ENCODE measurements at places on chromosomes 5 and 9.

DNA sequence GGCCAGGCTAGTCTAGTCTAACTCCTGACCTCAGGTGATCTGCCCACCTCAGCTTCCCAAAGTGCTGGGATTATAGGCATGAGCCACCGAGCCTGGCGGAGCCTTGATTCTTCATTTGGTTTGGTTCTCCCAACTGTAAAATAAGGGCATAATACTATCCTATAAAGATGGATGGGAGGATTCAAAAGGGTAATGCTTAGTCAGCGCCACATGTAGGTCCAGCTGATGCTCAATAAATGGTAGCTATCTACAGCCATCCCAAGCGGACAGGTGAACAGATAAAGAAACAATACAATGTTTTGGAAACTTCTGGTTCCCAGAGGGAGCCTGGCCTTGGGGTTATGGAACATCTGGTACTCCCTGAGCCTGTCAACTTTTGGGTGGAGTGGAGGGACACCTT is 13.6 kb upstream of the SET start:
- no peak for DNase-seq

DNA sequence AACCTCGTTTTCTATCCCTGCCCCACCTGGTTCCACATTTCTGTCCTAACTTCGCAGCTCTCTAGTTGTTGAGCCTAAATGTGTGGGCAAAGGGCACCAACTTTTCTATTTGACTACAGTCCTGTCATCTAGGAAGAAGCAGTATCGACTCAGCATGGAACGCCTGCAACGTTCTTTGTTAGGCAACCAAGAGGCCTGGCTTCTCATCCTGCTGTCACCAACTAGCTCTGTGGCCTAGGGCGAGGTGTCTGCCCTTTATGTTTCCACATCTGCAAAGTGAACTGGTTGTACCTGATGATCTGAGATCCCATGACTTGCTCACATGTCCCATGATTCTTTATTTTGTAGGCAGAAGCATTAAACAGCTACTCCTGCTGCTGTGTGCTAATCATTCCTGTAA is 248.9 kb downstream of the ADAMTSL1 start:
- no peak for DNase-seq

DNA sequence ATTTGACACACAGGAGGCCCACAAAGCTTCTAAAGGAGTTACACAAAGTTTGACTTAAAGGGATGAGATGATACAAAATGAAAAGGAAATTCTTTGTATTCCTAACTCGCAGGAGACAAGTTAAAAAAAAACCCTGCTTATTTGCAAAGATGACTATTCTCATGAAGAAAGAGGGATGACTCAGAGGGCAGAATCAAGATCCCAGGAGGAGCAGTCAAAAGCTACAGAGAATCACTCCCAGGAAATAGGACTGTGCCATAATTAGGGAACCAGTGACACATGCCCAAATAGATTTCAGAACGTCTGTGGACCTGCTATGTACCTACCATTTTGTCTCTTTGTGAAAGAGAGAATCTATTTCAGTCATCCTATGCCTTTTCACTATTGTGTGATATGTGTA is 103.5 kb upstream of the ARRDC3 start:
- DNase-seq, result no peak

- DNase-seq, result no peak
These were observed 56.8 kb downstream of the ZNF608 start for GRCh38 chr5:124689653-124690052.

DNA sequence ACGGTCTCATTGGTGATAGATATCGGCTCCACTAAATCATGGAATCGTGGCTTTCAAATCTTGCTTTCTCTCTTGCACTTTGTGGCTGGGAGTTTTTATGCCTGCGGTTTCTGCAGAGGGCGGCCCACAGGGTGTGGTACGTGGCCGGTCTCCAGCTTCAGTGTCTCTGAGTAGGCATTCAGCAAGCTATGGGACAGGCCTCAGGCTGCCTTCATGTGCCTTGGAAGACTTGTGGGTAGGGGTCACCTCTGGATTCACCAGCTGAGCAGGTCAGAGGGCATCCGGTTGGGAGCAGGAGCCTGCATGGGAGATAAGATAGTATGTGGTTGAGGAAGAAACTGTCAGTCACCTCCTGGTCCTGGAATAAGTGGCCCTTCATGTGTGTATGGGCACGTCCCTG is 47.7 kb downstream of the AMBP start:
- DNase-seq, result peak; percentile 35

DNA sequence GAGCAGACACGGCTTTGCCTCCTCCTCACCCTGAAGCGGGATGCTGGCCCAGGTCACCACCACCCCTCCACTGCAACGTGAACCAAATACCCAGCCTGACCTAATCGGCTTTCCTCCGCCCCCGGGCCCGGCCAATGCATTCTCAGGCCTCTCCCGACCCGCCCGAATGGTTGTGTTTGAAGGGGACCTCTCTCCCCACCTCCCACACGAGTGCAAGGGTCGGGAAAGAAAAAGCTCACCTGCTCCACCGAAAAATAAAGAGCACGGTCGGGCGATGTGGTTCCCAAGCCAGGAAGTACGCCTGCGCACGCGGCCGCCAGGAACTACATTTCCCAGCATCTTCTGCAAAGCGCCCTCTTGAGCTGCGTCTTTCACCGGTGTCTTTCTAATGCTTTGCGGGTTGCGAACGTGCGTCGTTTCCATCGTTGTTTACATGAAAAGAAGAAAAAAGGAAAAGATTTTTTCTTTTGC is at the start of gene ZNF883:
Gene ZNF883, minus strand, starts transcription at position 282 of the 471 bp plus-strand sequence.
- DNase-seq, result peak; percentile 25

DNA sequence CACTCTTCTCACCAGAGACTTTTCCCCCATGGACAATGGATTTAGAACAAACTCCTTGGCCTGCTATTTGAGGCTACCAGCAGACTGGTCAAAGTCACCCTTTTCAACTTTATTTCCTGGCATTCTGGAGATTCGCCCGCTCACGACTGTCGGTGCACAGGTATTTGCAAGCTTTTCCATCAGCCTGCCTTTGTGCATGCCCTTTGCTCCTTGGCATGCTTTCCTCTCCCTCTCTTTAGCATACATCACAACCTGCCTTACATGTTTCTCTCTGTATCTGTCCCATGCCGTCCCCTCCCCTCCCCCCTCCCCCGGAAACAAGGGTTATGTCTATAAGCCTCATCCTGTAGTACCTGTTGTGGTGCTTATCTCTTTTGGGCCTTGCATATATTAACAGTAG is 257.1 kb downstream of the AOPEP start:
- DNase-seq, result no peak

DNA sequence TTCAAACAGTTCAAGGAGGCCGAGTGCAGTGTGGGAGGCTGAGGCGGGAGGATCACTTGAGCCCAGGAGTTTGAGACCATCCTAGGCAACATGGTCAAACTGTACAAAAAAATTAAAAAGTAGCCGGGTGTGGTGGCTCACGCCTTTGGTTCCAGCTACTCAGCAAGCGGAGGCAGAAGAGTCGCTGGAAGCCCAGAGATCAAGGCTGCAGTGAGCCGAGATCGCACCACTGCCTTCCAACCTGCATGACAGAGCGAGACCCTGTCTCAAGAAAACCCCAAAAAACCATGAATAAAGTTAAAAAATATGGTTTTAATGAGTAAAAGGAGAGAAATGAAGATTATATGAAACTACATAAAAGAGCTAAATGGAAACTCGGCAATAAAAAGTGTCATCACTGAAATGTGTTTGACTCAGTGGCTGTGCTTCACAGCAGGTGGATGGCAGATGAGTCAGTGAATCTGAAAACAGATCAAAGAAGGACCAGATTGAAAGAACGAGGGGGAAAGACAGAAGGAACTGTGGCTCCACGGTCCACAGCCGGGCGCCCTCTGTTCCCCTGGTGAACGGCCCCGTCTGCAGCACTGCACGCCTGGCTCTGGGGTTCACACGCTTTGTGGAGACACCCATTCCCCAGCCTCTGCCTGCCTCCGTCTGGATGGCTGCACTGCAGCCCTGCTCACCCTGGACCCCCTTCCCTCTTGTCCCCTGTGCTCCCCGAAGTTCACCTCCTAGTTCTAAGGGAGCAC is 25.1 kb downstream of the EXD3 start:
- DNase-seq, result no peak

DNA sequence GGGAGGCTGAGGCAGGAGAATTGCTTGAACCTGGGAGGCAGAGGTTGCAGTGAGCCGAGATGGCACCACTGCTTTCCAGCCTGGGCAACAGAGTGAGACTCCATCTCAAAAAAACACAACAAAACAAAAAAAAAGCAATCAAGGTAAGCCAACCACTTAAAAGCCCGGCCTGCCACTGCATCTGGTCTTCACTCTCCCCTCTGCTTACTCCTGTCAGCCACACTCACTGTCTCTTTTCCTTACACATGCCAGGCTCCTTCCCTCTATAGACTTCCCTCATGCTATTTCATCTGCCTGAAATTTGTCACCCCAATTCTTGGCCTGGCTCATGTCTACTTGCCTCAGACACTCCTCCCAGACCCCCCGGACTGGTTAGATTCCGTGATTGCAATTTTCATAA is 17.6 kb upstream of the LIFR start:
- no peak for DNase-seq

DNA sequence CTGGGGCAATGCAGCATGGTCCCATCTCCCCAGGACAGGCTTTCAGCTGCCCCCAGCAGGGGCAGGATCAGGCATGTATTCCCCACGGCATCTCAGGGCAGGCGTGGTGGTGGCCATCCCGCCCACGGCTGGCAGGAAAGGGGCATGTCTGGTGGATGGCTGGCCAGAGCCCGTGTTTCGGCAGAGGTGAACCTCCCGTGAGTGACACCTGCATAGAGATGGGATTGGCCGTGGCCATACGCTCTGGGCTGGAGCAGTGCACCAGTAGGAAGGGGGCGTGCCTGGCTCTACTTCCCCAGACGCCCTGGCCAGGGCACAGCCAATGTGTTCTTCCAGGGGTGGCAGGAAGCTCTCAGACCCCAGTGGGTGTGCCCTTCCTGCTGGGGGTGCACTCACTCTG is 139.1 kb downstream of the ZNF354C start:
- no peak for DNase-seq

GRCh38 chr5:8961219-8961618 is 584.7 kb downstream of the SEMA5A start:
- no peak for DNase-seq

GRCh38 chr9:125603478-125604021 is 103.5 kb downstream of the MAPKAP1 start:
- no peak for DNase-seq

DNA sequence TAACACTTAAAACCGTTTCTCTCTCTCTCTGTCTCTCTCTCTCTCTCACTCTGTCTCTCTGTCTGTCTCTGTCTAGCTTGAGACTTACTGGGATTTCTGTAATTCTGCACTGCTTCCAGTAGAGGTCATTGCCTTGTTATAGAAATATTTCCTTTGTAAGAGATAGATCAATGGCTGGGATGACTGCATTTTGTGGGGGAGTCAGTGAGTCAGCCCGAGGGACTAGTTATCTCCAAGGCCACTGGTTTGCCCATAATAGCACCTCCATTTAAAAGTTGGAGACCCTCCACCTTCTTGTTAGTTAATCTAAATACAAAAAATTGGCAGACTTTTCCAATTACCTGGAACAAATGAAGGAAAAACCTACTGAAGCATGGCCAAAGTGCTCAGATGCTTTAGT is 547.2 kb downstream of the LRRC70 start:
- DNase-seq, result peak; percentile 32

DNA sequence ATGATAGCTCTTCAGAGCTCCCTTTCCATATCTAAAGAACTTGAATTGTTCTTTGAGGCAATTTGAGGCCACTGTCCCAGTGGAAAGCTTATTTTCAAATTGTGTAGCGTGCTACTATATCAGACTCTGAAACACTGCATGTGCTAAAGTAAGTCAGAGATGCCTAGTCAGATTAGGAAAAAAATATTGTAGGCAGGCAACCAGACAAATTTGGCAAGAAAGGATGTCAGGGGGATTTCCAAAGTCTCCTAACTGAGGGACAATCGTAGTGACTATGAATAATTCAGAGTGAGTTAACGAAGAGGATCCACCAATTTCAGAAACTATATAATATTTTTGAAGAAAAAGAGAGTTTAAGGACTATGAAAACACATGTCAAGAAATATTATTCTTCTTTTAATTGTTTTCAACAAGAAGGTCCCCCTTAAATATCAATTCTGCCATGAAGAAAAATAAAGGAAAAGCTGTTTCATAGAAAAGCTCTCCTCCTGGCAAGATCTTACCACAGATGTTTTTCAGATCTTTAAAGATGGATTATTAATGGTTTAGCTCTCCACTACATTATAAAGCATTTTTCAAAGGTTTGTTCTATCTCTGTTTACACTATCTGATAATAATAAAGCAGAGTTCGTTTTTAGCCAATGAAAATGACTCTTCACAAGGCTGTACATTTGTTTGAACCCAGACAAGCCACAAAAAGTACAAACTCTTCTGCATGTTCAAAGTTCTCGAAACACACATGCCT is 273.5 kb upstream of the PTGER4 start:
- no peak for DNase-seq

DNA sequence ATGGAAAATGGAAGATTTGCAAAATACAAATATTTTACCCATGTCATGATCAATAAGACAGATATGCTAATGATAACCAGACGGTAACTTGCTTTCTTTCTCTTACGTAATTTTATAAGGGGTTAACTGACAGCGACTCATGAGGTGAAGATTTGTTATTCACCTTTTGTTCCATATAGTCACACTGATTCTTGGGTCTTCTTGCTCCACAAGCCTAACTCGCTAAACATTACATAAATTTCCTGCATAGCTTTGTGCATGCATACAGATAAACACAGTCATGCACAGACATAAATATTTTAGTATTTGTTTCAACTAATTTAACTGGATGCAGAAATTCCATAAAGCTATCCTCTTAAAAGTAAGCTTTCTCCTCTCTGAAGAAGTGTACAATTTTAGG is 225.9 kb downstream of the VPS13A start:
- no peak for DNase-seq

DNA sequence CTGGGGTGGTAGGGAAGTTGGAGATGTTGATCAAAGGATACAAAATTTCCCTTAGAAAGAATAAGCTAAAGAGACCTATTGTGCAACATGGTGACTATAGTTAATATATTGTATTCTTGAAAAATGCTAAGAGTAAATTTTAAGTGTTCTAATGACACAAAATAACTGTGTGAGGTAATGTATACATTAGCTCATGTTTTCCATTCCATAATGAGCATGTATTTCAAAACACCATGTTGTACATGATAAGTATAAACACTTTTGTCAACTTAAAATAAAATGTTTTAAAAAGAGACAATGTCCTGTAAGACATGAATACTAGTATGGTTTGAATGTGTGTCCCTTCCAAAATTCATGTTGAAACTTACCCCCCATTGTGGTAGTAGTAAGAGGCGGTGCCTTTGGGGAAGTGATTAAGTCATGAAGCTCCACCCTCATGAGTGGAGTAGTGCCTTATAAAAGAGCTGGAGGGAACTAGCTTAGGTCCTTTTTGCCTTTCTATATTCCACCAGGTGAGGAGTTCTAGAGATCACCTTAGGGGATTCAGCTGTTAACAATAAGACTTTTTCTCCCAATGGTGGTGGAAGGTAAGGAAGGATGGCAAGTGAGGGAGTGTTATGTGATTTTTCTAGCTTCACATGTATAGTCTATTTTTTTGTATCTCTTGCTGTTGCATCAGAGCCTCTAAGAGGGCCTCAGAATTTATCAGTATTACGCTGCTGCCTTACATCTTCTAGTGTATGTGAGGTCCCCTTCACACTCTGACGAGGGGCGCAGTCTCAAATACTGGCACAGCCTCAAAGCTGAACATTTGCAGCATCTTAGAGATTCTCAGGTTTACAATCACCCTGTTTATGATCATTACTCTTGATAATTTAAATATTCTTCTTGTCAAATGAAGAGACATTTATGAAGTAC is 94.9 kb upstream of the NREP start:
- no peak for DNase-seq

All from hematopoietic multipotent progenitor cell treated with erythropoietin and hydrocortisone succinate and interleukin-3 and kit ligand, for 6 days (in vitro differentiated cells).